ENCODE measurements at places on chromosomes 5 and 9.

- DNase-seq, result no peak
Measured at GRCh38 chr5:110716247-110717245, 9.9 kb downstream of the TMEM232 start.

GRCh38 chr5:151695464-151695863, 8.7 kb upstream of the SPARC start:
- no peak for DNase-seq

- no peak for DNase-seq
Measured at GRCh38 chr5:96470785-96471184, 37.7 kb upstream of the PCSK1 start.

DNA sequence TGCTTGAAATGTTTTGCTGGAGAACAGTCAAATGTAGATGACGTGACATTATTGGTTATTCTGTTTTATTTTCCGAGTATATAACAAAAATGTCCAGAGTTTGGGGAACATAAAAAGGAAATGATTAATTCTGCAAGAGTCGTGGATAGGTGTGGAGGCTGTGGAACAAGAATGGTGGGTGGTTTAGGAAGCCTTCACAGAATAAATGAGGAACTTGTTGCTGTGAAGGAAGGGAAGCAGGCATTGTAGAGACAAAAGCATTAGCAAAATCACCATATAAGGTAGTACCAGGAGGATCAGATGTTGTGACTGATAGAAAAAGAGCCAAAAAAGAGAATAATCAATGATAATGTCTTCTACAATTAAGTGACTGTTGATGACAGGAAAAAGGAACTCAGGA, 66.2 kb upstream of the CNTLN start:
- no peak for DNase-seq

- no peak for DNase-seq
Measured at GRCh38 chr9:136793086-136793946, 2.2 kb downstream of the TMEM141 start.

- no peak for DNase-seq
Measured at GRCh38 chr5:171601266-171601881, 181.9 kb downstream of the FGF18 start.

DNA sequence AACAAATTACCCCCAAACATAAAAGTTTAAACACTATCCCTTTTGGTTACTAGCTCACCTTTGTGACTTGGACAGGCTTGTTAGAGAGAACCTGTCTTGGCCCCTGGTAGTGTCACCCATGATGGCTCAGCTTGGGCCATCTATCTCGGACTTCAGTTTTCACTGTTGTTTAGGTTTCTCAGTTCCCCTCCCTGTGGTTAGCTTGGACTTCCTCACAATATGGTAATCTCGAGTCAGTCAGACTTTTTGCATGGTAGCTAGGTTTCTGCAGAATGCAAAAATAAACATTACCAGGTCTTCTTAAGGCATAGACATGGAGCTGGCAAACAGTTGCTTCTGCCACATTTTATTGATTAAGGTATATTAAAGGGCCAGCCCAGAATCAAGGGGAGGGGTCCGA, 324.3 kb upstream of the RORB start:
- no peak for DNase-seq

DNA sequence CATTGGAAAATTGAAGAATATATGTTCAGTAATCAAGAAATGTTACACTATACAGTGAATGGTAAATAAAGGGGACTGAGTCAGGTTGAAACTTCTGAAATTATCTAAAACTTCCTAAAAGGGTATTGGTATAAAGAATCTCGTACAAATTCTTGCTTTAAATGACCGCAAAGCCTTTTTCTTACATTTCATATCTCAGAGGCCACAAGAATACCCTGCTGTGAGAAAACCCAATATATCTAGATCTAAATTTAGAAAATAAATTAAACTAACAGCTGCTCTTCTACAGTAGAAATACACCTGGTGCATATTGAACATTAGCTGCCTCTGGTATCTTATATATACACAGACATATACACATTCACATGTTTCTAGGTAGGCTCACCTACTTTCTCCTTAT, 221.7 kb downstream of the PCSK5 start:
- no peak for DNase-seq

DNA sequence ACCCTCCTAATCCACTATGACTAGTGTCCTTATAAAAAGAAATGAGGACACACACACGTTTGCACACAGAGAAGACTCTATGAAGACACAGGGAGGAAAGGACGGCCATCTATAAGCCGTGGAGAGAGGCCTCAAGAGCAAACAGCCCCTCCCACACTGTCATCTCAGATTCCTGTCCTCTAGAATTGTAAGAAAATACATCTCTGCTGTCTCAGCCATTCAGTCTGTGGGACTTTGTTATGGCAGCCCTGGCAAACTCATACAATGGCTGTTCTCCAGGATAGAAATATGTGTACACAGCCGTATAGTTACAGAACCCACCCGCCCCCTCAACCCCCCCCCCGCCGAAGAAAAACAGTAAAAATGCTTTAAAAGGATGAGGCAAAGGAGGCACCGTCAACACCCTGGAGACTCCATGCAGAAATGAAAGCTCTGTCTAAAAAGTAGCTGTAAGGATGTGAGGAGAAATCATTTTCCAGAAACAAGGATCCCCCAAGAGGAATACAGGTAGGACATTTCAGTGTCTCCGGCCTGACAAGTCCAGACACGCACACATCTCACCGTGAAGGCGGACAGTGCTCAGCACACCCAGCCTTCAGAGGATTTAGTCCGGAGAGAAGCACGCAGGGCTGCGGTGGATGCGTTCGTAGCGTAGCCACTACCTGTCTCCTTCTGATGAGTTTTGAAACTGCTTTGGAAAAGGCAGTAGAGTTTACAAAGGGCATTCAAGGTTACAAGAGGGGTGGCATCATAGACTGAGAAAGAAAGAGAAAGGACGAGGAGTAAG, 110.8 kb upstream of the ERCC6L2 start:
- DNase-seq, result no peak

DNA sequence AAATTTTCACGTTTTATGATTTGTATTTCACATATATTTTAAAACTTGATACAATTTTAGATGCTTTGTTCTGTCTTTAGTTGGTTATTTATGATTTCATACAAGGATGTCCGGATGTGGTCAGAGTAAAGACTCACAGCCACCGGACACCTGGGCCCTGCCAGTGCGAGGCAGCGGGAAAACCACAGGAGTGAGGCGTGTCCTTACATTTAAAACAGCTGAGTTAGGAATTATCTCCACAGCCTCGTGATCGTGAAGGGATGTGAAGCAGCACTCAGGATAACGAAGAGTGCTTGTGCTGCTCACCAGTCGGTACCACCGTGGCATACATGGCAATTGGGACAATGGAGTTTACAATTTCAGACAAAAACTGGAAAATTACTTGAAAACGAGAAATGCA, 14.0 kb downstream of the SNX18 start:
- no peak for DNase-seq

GRCh38 chr5:44358421-44358820, 30.8 kb downstream of the FGF10 start:
- DNase-seq, result no peak

DNA sequence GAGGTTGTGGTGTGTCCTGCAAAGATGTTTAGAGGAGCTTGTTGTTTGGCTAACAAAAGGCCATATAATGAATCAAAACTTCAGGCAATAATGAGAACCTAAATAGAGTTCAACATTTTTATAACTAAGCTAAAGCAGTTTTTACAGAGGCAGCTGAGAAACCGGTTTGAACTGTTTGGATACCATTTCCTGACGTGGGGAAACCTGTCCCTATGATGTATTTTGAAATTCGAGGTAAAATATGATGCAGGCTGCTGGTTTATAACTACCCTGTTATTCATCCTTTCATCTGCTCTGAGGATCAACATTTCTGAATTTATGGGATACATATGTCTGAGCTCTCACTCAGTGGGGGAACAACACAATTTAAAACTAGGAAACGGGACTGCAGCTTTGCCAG, 289.5 kb upstream of the IRX2 start:
- no peak for DNase-seq

GRCh38 chr5:97838214-97838613, 655.2 kb upstream of the RIOK2 start:
- no peak for DNase-seq

GRCh38 chr5:113435575-113435974, 786 bp upstream of the TSSK1B start:
- no peak for DNase-seq

GRCh38 chr5:10668697-10669096, 92.3 kb downstream of the DAP start:
- DNase-seq, result no peak

- DNase-seq, result no peak
Measured at GRCh38 chr9:90290716-90291485, 351.7 kb downstream of the DIRAS2 start.

- DNase-seq, result peak; percentile 49
Measured at GRCh38 chr5:56815658-56816545, 553 bp downstream of the MAP3K1 start.

GRCh38 chr5:6487081-6487480, 38.4 kb downstream of the UBE2QL1 start:
- no peak for DNase-seq

DNA sequence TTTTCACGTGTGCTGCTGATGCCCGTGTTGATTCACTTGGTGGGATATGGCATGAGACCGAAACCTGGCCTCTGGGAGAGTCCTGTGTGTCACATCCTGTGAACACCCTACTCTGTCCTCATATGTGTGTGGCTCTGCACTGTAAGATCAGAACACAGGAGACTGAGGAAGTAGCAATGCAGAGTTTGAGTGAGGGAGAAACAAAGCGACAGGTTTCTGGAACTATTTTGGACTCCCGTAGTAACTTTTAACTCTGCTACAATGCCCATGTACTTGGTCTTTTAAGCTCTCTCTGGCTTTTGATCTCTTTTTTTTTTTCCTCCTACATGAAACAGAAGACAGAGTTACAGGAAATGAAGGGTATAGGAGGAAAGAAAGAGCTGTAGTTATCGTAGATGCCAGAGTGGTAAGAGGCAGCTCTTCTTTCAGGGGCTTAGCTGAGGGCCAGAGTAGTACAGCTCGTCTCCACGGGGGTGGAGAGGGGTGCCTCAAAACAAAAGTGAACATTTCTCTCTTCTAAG, 26.6 kb downstream of the GRAMD2B start:
- no peak for DNase-seq

DNA sequence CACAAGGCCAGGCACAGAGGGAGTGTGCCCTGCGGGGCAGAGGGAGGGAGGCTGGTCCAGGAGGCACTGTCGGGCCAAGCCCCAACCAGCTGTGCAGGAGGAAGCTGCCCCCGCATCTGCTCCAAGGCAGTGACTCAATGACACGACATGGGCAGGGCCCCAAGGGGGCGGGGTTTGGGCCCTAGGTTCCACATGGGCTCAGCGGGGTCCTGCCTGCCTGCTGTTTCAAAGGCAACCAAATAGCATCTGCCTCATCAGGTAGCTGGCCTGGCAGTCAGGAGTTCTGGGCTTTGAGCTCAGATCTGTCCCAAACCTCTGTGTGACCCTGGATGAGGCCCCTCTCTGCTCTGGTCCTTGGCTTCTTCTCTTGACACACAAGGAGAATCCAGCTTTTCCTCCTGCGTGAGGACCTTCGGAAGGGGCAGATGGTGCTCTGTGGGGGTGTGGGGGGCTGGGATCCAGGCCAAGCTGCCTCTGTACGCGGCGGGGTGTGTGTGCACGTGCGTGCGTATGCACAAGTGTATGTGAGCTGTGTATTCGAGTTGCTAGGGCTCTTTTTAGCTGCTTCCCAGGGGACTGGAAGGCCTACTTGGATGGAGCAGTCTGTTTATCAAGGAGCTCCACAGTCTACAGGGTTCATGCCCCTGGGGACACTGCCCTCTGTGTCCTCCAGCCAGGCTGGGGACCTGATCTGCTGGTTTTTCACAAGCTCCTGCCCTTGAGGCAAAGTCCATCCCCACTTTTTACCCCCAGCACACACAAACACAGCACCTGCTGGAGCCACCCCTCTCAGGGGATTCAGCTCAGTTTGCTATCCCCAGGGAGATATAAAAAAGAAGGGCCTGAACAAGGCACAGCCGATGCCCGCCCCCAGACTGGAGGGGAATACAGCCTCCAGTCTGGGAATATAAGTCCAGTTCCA, 138.9 kb downstream of the RGS3 start:
- DNase-seq, result no peak

GRCh38 chr5:130978475-130978874, 186.6 kb downstream of the HINT1 start:
- no peak for DNase-seq

- DNase-seq, result no peak
Measured at GRCh38 chr5:153960269-153961215, 78.2 kb downstream of the FAM114A2 start.

DNA sequence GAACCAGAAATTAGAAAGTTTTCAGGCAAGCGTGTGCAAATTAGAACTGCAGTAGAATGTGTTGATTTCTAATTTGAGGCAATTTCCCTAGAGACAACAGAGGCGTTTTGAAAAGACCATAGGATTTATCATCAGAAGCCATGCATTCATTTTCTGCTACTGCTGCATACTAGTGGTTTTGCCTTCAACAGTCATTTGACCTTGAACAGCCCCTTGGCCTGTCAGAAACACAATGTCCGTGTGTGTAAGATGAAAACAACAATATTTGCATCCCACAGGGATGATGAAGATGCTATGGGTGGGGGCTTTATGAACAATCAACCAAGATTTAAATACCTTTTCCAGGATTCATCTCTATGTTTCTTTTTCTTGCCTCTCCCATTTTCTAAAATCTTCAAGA, 73.7 kb downstream of the PDE4D start:
- no peak for DNase-seq

- no peak for DNase-seq
Measured at GRCh38 chr9:133064241-133065069, 2.7 kb downstream of the CEL start.

DNA sequence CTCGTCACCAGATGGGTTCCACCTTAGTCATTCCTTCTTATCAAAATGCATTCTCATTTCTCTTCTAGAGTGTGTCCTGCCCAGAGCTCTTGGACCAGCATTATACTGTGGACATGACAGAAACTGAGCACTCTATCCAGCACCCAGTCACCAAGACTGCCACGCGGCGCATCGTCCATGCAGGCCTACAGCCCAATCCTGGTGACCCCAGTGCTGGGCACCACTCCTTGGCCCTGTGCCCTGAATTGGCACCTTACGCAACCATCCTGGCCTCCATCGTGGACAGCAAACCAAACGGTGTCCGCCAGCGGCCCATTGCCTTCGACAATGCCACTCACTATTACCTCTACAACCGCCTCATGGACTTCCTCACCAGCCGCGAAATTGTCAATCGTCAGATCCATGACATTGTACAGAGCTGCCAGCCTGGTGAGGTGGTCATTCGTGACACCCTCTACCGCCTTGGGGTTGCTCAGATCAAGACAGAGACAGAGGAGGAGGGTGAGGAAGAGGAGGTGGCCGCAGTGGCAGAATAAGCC, 34.6 kb downstream of the CSF1R start:
- no peak for DNase-seq

DNA sequence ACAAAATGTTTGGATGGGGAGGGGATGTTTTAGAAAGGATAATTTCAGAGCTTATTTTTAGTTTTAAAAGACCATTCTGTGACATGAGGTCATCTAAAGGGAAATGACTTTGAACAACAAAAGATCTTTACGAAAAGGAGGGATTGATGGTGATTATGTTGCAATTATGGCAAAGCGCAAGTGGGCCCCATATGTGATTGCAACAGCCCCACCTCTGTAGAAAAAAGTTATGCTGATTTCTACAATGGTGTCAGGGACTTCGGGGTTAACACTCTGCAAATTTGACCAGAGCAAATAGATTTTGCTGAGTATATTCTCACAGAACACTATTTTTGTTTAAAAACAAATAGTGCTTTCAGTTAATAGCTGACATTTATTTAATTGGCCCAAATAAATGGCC, 312.8 kb downstream of the NSG2 start:
- no peak for DNase-seq

GRCh38 chr5:177290816-177291596, 12.5 kb downstream of the RAB24 start:
- no peak for DNase-seq

GRCh38 chr9:127185931-127186781, 63.7 kb upstream of the ANGPTL2 start:
- peak; percentile 72 for DNase-seq

All from caudate nucleus (tissue), 63 donors.